ENCODE measurements at places on chromosomes 5 and 9. TPM values are rescaled to one million over a fixed set of nuclear protein-coding genes. Genes with fewer than 3 reads are reported as not detected.

Gene IL5
- polyA plus RNA-seq: not detected

Gene GDNF
- polyA plus RNA-seq: 0.55 TPM

Gene SHOC1
- polyA plus RNA-seq: 0.15 TPM

Gene TBCA
- 284 TPM for polyA plus RNA-seq

Gene BAAT
- polyA plus RNA-seq: not detected

Gene GPRIN1
- 0.46 TPM for polyA plus RNA-seq

Gene SPATA31A3
- not detected for polyA plus RNA-seq

Gene GMCL2
- polyA plus RNA-seq: not detected

Gene PTGES2
- 58.3 TPM for polyA plus RNA-seq

Gene SET
- polyA plus RNA-seq: 111 TPM

Gene TEK
- 0.92 TPM for polyA plus RNA-seq

Gene AQP7
- polyA plus RNA-seq: 5.3 TPM

Gene N4BP3
- 2.9 TPM for polyA plus RNA-seq

Gene SEMA5A
- polyA plus RNA-seq: 0.62 TPM

Gene GPR151
- not detected for polyA plus RNA-seq

Gene DIPK1B
- polyA plus RNA-seq: 4.7 TPM

Gene FAM240B
- not detected for polyA plus RNA-seq

Data from stomach (tissue), 19 donors.